AG09319 (cell line): ENCODE measurements at places on chromosomes 6 and 20.

DNA sequence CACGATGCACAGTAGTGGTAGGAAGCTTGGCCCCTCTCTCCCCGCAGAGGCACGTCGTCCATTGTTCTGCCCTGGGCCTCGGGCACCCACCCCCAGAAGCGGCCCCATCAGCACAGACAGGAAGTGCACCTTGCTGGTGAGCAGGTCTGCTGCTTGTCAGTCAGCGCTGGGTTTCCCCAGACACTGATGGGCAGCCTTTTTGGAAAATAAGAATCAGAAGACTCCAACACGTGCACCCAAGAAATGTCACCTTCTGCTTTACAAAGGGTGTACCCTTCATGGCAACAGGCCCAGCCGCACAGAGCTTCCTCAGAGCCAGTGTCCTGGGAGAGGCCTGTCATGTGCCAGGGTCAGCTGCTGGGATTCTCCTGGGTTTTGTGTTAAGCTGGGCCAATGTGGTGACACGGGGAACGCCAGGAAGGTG is 34.7 kb upstream of the IRF4 start:
- DNase-seq = no peak

GRCh38 chr6:24883618-24884017 is 52.1 kb downstream of the RIPOR2 start:
- peak; percentile 51 for DNase-seq

DNA sequence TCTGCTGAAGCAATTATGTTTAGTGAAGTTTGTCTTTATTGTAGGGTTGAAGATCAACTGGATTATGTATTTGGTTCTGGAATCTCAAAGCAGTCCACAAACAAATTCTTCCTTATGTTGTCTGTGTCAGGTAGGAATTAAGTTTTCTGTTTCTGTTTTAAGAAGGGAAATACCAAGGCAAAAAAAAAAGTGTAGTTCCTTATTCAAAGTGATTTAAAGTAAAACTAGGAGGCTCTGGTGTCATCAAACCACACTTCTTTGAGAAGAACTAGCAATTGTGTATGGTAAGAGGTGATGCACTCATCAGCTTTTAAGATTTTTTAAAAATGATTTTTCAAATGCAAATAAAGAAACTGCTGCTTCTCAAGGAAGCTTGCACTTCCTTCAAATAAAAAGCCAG is 1.9 kb downstream of the FAM135A start:
- no peak for DNase-seq

GRCh38 chr6:125337706-125338105 is 35.9 kb upstream of the HDDC2 start:
- DNase-seq = no peak

- peak; percentile 52 for DNase-seq
Observed at GRCh38 chr6:55694148-55694547, 115.2 kb upstream of the HMGCLL1 start.

DNA sequence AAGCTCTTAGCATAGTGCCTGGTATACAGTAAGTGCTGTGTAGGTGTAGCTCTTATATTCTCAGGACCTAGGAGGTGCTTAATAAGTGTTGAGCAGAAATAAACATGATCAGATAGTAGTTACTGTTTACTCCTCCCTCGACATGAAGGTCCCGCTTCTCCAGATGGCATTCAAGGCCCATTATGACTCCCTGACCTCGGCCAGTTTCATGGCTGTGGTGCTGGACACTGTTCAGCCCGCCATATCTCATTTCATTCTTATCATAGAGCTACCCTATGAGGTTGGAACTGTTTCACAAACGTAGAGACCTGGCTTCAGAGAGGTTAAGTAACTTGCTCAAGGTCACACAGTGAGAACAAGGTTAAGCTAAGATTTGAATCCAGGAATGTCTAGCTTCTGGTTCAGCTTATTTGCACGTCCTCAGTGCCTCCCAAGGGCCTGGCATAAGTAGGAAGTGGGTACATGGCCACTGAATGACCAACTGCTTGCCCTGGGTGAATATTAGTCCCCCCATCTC is 39.0 kb downstream of the CD40 start:
- no peak for DNase-seq

DNA sequence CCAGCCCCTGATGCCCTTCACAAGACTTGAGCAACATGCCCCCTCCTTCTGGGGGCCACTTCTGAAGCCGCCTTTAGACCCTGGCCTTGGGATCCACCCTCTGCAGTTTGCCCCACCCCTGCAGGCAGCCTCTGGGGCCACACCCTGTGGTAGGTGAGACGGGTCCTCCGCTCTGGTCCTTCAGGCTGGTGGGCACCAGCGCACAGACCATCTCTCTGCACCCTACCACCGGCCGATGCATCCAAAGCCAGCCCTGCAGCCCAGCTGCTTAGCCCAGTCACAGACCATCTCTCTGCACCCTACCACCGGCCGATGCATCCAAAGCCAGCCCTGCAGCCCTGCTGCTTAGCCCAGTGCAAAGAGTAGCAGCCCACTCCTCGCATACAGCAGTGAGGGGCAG is 159.3 kb upstream of the ECI2 start:
- DNase-seq = no peak

- DNase-seq = no peak
Observed at GRCh38 chr6:83868639-83869038, 9.2 kb downstream of the CYB5R4 start.

GRCh38 chr6:34731393-34732060 is 25.8 kb upstream of the SNRPC start:
- no peak for DNase-seq

DNA sequence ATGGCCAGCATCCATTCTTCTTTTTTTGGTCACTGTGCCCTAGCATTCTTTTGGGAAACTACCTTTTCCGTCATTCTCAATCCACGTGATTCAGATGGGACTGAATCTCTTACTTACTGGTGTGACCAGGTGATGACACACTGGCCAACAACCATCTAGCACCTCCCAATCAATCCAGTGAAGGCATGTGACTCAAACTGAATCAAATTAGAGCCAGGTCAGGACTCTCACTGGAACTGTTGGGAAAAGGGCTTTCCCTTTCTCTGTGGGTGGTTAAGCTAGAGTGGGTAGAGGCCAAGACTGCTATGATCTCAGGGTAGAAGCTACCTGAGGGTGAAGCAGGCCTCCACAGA is 36.2 kb upstream of the ZMYND8 start:
- no peak for DNase-seq

DNA sequence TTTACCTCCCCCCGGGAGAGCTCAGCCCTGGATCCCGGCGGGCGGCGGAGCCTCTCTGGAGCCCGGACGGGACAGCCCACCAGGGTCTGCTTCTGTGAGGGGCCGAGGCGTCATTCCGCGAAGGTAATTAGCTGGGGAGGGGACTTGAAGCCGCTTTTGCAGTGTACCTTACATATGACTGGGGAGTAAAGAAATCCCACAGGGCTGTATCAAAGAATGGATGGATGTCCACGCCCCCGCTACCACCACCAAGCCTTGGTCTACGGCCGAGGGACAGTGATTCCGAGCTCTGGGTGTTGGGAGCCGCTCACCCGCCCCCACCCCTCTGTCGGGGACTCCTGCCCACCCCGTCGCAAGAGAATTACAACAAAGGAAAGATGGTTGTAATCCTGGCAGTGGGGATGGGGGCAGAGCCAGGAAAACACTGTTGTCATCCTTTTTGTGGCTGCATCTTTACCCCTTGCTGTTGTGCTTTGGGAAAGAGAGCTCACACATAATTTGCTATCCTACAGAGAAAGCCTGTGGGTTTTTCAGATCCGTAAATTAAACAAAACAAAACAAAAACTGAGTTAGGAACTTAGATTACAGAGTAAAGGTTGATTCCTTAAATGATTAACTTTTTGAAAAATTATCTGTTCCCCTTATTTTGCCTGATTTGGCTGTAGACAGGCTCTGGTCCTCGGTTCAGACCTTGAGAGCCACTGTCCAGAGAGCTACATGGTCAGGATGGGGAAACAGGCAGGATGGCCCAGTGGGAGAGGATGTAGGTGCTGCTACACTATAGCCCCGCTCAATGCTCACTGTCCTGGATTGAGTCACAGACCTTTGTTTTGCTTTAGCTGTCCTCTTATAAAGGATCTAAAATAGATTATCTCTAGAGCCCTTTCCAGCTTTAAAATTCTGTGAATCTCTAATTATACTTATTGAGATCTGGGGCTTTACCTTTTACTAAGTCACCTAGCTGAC is 997 bp upstream of the FBXO30 start:
- no peak for DNase-seq

GRCh38 chr20:17227219-17227575 is 357 bp downstream of the PCSK2 start:
- DNase-seq = no peak

DNA sequence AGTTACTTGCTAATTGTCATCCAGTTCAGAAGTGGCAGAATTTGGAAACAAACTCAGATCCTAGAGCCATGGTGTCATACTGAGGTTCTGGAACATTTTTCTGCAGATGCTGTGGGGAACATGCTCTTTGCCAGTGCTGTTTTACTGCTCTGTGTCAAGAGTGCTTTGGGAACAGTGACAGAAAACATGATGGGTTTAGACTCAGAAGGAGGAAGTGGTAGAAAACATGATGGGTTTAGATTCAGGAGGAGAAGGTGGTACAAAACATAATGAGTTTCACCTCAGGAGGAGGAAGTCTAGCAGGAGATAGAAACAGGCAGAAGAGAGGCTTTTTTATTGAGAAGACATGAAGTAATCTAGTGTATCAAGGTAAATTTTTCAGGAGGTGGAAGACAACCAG is 815.5 kb downstream of the DHX35 start:
- DNase-seq = no peak

DNA sequence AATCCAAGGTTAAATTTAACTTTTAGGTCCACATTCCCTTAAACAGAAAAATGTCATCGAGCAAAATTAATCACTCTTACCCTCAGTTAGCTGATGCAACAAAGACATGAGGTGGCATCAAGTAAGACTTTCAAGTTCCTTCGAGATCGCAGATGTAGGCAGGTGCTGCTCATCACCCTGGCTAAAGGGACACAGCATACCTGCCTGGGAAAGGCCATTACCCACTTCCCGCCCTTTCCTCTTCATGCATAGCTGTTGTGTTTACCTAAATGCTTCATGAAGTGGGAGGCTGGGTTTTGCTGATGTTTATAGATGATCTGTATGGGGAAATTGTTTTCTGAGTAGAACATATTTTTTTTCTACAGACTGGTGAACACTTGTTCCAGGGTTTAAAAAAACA is 67.7 kb downstream of the GFRA4 start:
- DNase-seq = no peak

GRCh38 chr6:137416376-137417109 is 77.7 kb downstream of the OLIG3 start:
- no peak for DNase-seq

GRCh38 chr6:42158631-42159030 is 14.5 kb upstream of the GUCA1A start:
- no peak for DNase-seq

- no peak for DNase-seq
Observed at GRCh38 chr6:43760210-43761168, 9.5 kb upstream of the VEGFA start.

GRCh38 chr6:110621061-110621460 is 144.6 kb upstream of the SLC22A16 start:
- DNase-seq = no peak

DNA sequence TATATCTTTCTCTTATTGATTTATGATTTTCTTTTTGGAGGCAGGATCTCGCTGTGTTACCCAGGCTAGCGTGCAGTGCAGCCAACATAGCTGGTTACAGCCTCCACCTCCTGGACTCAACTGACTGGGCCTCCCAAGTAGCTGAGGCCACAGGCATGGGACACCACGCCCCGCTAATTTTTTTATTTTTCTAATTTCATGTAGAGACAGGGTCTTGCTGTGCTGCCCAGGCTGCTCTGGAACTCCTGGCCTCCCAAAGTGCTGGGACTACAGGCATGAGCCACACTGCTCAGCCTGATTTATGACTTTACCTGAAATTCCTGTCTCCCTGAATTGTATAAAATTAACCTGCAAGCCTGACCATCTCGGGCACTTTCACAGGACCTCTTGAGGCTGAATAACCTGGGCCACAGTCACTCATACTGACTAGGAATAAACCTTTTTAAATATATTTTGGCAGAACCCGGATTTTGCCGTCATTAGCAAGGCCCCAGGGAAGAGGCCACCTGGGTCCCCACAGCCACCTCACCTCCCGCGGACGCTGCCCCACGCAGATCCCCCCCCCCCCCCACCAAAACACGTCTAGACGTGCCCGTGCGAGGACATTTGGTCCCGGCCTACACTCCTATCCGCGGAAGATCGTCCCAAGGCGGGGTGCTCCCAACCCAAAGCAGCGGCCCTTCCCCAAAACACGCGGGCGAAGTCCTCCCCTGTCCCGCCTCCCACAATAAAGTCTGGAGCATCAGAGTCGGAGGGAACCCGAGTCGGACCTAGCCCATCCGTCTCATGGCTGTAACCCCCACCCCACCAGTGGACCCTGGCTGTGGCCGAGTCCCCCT is 902 bp downstream of the ZNF337 start:
- DNase-seq = no peak
